Omental fat pad (tissue), 4 donors: ENCODE measurements at places on chromosomes 16 and 17. TPM values are rescaled to one million over a fixed set of nuclear protein-coding genes. Genes with fewer than 3 reads are reported as not detected.

- DNase-seq = peak; percentile 35
These were observed 17.8 kb upstream of the RAI1 start for GRCh38 chr17:17663160-17664063.

GRCh38 chr17:8004899-8005298 is 2.5 kb downstream of the GUCY2D start:
- DNase-seq = no peak

TEDC2 gene
- 0.50 TPM for total RNA-seq

- no peak for DNase-seq
These were observed 24.2 kb downstream of the FAM20A start for GRCh38 chr17:68576811-68577496.

- no peak for DNase-seq
These were observed 401.7 kb upstream of the MAF start for GRCh38 chr16:80002261-80002660.

GRCh38 chr16:82761236-82761635 is 134.5 kb downstream of the CDH13 start:
- peak; percentile 28 for DNase-seq

DNA sequence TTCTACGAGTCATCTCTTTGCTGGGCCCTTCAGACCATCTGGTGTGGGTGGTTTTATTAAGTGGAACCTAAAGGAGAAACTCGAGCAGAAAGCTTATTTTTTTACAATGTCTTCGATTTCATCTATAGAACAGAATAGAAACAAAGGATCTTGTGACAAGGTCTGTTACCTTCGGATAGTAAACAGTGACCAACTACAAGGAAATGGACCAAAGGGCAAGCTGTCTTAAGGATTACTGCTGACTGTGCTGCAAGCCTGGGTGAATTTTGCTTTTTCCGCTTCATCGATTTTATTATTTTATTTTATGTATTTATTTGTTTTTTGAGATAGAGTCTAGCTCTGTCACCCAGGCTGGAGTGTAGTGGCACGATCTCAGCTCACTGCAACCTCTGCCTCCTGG is 348.9 kb upstream of the ERCC4 start:
- DNase-seq = no peak

DNA sequence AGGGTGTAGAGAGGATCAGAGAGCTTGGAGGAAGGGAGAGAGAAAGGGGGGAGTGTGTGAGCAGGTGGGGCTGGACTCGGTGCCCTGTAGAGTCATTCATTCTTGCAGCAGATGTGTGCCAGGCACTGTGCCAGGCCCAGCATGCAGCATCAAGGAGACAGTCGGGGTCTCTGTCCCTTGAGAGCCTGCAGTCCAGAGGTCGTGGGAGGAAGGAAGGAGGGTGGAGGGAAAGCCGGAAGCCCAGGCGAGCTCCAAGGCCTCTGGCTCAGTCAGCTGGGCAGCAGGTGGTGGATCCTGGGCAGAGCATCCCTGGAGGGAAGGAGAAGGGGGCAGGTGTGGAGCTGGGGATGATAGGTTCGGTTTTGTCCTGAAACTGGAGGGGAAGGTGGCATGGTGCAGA is 27.5 kb downstream of the EPN2 start:
- no peak for DNase-seq

C16orf87 gene
- 4.4 TPM for total RNA-seq

- DNase-seq = no peak
These were observed 231.1 kb upstream of the CDH5 start for GRCh38 chr16:66135421-66135831.

DNA sequence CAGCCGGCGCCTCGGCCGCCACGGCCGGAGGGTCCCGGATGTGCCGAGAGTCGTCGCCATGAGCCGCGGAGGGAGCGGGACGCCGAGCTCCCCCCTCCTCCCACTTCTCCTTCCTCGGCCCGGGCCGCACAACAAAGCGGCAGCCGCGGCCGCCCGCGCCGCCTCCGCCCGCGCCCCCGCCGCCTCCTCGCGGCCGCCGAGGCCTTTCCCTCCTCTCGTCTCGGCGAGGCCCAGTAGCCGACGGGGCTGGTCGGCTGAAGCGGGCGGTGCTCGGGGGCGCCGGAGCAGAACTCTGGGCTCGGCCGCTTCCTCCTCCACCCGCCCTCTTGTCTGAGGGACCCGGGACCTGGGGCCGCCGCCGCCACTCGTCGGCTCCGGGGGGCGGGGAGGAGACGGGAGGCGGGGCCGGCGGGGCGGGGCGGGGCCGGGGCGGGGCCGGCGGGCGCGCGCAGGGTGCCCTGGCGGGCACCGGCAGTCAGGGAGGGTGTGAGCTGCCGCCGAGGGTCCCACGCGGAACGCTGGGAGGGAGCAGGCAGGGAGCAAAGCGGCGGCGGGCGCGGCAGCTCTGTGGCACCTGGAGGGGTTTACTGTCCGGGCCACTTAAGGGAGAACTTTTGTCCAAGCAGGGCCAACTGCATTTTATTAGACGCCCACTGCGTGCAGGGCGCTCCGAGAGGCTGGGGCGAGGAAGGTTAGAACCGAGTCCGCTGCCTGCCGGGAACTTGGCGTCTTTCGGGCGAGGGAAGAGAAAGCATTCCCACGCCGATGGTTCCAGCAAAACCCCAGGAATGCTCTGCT is at the start of gene SMURF2:
TSS of gene SMURF2 (minus strand) at position 332 of the 798 bp plus-strand sequence. CDS start 427 bp downstream, outside the sequence.
- DNase-seq = peak; percentile 37

HS3ST3A1 gene
- 1.9 TPM for total RNA-seq

ADGRG3 gene
- total RNA-seq = 3.7 TPM

CEP295NL gene
- total RNA-seq = 11.8 TPM

DNA sequence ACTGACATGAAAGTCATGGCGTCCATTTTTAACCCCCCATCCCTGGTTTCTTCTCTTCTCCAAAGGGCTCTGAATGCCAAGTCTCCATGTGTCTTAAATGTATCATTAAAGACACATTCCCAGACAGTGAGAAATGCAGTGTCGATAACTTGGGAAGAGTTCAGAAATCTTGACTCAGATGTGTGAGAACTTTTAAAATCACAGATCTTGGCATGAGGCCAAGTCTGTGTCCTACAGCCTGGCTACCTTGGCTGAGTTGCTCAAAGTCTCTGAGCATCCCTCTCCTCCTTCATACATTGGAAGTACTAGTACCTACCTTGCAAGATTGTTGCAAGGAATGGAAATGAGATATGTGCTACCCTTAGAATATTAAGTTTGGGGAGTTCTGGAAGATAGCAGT is 1046.5 kb upstream of the RBFOX1 start:
- DNase-seq = no peak

GRCh38 chr16:84768808-84769197 is 51.0 kb upstream of the CRISPLD2 start:
- no peak for DNase-seq

KRTAP17-1 gene
- not detected for total RNA-seq

DNA sequence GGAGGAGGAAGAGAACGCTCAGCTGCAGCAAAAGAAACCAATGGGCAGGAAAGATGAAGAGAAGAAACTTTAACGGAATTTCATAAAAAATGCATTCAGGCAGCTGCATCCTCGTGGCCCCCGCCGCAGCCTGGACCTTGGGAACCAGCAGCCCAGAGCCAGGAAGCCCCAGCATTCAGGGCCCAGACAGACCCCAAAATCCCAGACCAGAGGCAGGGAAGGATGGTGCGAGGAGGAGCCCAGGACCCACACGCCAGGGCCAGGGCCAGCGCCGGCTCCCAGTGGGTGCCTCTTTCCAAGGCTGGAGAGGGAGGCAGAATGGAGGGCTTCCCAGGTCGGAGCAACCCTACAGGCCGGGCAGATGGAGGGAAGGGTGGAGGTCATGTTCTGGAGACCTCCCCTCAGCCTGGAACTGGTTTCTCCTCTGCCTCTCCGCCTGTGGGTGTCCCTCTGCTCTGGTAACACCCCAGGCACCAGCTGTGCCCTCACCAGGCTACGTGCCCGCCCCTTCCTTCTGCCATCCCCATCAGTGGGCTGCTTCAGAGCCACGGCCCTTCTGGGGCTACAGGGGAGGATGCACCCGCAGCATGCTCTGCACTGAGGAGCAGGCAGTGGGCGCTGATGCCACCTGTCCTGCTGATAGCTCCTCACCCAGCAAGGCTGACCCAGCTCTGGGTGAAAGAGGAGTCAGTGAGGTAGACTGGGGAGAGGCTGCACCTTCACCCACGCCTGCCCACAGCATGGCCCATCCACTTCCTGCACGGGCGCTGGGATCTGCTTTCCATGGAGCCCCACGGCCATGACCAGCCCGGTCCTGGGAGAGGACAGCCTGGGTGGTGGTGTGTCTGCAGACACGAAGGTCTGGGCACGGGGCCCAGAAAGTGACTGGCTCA is 1.2 kb upstream of the MIF4GD start:
- no peak for DNase-seq

SLC9A5 gene
- 0.37 TPM for total RNA-seq

- DNase-seq = no peak
These were observed 88.6 kb downstream of the RPTOR start for GRCh38 chr17:80633207-80633606.

GRCh38 chr16:18969855-18970240 is 13.9 kb upstream of the TMC7 start:
- DNase-seq = no peak

DNA sequence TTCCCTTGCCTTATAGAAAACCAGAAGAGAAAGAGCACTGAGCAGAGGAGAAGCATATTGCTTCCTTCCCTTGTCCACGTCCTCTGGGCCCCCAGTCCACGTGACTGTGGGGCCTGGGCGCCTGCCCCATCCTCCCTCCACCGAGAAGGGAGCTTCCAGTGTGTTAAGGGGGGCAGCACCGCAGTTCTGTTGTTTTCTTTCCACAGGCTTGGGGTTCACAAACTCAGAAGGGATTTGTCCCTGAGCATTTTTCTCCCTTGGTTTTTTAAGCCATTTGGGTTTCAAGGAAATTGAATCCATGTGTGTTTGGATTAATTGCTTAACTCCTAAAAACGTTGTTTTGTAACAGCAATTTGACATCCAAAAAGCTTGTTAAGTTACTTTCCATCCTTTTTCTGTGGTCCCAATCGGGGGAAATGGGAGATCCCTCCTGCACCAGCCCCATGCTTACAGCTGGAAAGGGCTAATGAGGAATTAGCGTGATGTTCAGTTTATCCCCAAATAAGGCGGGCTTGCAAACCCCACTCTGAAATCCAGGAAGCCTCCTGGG is 347.5 kb upstream of the TNRC6C start:
- DNase-seq = no peak

DNA sequence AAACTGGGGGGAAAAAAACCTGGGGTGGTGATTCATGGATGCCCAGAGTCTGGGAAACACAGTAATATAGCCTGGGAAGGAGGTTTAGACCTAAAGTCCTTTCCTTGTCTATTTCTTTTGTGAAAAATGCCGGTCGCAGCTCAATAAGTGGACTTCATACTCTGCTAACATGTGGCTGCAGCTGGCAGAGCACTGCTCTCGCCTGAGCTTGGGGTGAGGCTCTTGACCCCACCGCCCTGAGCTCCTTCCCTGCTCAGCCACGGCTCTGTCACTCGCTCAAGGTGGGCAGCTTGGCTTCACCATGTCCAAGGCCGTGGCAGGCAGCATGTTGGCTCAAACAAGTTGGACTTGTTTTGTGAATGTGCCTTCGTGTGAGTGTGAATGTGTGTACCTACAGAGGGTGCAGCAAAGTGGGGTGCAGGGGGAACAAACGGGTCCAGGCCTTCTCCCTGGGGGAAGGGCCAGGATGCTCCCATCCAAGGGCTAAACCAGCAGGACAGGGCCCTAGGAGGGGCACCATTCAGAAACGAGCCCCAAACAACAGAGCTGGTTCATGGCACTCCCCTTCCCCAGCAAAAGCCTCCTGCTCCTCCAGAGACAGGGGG is 4.9 kb downstream of the FA2H start:
- no peak for DNase-seq

DNA sequence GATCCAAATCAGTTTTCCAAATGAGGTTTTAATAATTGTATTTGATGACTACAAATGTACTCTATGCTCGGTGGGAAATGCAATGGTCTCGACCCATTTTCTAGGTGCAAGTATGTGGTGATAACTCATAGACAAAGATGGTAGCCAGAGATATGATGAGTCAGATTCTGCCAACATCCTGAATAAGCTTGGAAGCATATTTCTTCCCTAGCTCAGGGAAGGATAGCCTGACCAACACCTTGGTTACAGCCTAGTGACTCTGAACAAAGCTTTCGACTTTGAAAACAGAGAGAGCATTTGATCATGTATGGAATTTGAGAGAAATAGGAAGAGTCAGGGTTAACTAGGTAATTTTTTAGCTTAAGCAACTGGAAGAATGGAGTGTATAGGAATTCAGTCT is 128.3 kb upstream of the MYOCD start:
- no peak for DNase-seq

DNA sequence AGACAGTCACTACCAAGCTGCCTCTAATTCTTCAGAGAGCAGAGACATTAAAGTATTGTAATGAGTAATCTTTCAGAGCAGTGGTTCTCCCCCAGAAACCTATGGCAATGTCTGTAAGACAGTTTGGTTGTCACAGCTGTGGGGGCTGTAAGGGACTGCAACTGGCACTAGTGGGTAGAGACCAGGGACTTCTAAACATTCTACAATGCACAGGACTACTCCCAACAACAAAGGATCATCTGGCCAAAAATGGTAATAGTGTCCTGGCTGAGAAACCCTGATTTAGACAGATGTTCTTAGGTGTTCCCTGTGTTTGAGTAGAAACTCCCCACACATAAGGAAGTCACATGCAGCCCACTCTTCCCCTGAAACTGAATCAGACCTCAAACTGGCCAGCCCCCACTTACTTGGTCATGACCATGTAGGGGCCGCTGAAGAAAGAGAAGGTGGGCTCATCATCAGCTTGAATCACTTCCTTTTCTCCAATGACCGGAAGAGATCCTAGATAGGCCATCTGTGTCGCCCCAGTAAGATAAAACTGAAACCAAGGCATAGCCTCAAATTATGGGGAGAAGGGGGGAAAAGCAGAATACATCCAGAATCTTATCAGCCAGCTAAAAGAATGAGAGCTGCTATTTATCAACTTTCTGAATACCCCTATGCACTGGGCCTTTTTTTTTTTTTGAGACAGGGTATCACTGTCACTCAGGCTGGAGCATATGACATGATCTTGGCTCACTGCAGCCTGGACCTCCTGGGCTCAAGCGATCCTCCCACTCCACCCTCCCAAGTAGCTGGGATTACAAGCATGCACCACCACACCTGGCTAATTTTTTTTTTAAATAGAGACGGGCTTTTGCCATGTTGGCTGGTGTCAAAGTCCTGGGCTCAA is 75.8 kb downstream of the TEX14 start:
- DNase-seq = no peak

DNA sequence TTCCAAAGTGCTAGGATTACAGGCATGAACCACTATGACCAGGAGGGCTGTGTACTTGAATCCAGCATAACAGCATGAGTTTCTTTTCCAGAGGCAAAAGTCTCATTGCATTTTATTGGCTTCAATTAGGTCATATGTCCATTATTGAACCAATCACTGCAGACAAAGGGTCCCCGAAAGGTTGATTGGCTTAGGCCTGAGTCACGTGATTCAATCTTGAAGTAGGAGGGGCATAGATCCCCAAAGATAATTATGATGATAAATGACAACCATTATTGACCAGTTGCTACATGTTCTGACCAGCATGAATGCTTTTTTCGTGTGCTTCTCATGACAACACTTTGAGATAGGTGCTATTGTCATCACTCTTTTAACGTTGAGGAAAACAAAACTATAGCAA is 25.3 kb downstream of the CACNG3 start:
- no peak for DNase-seq
